ENCODE measurements at places on chromosomes 2 and 18. TPM values are rescaled to one million over a fixed set of nuclear protein-coding genes. Genes with fewer than 3 reads are reported as not detected.

The PRPF40A gene
- total RNA-seq: 127 TPM

The RAD51AP2 gene
- 0.47 TPM for total RNA-seq

The KCNJ3 gene
- 22.8 TPM for total RNA-seq

The GCG gene
- not detected for total RNA-seq

The CARF gene
- 24.8 TPM for total RNA-seq

The ING5 gene
- total RNA-seq: 23.4 TPM

The PSMA8 gene
- not detected for total RNA-seq

The RMDN2 gene
- 13.6 TPM for total RNA-seq

The SLC16A14 gene
- total RNA-seq: 66.8 TPM

The IMPA2 gene
- total RNA-seq: 6.1 TPM
